Stomach (tissue), 19 donors: ENCODE measurements at places on chromosomes 4 and X. TPM values are rescaled to one million over a fixed set of nuclear protein-coding genes. Genes with fewer than 3 reads are reported as not detected.

GRCh38 chrX:66255359-66255967, 91.4 kb downstream of the HEPH start:
- no peaks in the 10 kb centered on the region for H3K4me1 ChIP-seq
- no peak for DNase-seq
- no peak overlapping the region for H3K4me3 ChIP-seq
- H3K27me3 ChIP-seq, result no peaks in the 10 kb centered on the region

GRCh38 chr4:128707864-128708263, 101.6 kb upstream of the JADE1 start:
- peak; percentile 61 for DNase-seq
- H3K27ac ChIP-seq, result no peak overlapping the region
- H3K4me3 ChIP-seq, result no peak overlapping the region
- H3K36me3 ChIP-seq, result no peaks in the 10 kb centered on the region

DNA sequence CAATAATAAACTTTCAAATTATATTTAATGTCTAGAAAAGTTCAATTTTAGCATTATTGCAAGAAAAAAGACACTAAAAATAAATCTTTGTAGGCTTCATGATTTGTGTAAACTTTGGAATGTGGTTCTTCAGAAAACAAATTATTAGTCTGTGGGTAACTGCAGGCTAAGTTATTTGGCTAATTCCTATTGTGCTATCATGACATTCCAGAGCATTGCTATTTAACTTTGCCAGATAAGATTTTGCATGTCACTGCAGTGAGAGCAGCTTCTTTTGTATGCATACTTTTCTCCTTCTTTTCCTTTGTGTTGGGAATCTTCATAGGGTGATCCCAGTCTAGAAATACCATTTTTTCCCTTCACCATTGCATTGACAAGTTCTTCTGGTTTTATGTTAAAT, 130.0 kb downstream of the AWAT2 start:
- DNase-seq, result no peak
- H3K36me3 ChIP-seq, result no peaks in the 10 kb centered on the region
- no peak overlapping the region for H3K4me3 ChIP-seq
- H3K27ac ChIP-seq, result no peak overlapping the region
- no peaks in the 10 kb centered on the region for H3K4me1 ChIP-seq

GRCh38 chrX:153703036-153703370, 15.3 kb downstream of the SLC6A8 start:
- no peak overlapping the region for H3K4me3 ChIP-seq
- peaks cover 6% of the 10 kb centered on the region for H3K4me1 ChIP-seq
- DNase-seq, result peak; percentile 86
- H3K27me3 ChIP-seq, result no peaks in the 10 kb centered on the region
- H3K36me3 ChIP-seq, result peaks cover 58% of the 10 kb centered on the region

GRCh38 chr4:169861593-169861992, 103.8 kb upstream of the HPF1 start:
- H3K36me3 ChIP-seq, result no peaks in the 10 kb centered on the region
- H3K4me1 ChIP-seq, result no peaks in the 10 kb centered on the region
- H3K27me3 ChIP-seq, result no peaks in the 10 kb centered on the region
- DNase-seq, result no peak

DNA sequence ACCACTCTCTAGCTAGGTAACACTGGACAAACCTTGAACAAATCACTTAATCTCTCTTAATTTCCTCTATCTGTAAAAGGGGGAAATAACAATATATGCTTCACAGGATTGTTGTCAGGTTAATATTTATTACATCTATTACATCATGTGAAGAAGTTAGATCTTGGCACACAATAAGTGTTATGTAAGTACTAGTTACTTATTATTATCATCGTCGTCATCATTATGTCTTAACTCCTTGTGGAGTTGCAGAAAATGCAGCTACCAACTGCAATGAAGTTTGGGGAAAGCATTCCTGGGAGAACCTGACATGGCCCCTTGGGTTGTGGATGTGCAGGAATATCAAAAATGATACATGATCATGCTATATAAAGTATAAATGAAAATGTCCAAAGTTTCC, 4.8 kb upstream of the JCHAIN start:
- H3K4me3 ChIP-seq, result no peak overlapping the region
- DNase-seq, result no peak
- H3K36me3 ChIP-seq, result no peaks in the 10 kb centered on the region

GRCh38 chr4:3791910-3792542, 25.8 kb downstream of the ADRA2C start:
- peaks cover 39% of the 10 kb centered on the region for H3K27me3 ChIP-seq
- no peaks in the 10 kb centered on the region for H3K4me1 ChIP-seq
- no peak overlapping the region for H3K27ac ChIP-seq
- H3K4me3 ChIP-seq, result no peak overlapping the region
- peak; percentile 50 for DNase-seq

DNA sequence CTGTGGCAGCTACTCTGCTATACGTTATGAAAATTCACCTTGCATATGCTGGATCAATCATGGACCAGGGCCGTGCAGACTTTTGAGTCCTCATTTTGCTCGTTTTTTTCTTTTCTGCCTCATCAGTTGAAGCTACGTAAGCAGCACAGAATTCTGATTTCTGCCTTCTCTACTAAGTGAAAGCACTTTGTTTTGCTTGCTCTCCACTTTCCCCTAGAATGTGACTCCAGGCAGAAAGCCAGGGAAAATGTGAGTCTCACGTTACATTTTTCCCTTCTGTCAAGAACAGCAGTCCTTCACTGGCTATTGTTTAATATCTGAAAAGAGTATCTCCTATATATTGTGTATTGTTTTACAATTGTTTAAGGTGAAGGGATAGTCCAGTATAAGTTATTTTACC, 1840.1 kb downstream of the PCDH7 start:
- H3K27me3 ChIP-seq, result no peaks in the 10 kb centered on the region
- H3K36me3 ChIP-seq, result no peaks in the 10 kb centered on the region
- peak; percentile 74 for DNase-seq
- no peak overlapping the region for H3K4me3 ChIP-seq
- no peak overlapping the region for H3K27ac ChIP-seq

DNA sequence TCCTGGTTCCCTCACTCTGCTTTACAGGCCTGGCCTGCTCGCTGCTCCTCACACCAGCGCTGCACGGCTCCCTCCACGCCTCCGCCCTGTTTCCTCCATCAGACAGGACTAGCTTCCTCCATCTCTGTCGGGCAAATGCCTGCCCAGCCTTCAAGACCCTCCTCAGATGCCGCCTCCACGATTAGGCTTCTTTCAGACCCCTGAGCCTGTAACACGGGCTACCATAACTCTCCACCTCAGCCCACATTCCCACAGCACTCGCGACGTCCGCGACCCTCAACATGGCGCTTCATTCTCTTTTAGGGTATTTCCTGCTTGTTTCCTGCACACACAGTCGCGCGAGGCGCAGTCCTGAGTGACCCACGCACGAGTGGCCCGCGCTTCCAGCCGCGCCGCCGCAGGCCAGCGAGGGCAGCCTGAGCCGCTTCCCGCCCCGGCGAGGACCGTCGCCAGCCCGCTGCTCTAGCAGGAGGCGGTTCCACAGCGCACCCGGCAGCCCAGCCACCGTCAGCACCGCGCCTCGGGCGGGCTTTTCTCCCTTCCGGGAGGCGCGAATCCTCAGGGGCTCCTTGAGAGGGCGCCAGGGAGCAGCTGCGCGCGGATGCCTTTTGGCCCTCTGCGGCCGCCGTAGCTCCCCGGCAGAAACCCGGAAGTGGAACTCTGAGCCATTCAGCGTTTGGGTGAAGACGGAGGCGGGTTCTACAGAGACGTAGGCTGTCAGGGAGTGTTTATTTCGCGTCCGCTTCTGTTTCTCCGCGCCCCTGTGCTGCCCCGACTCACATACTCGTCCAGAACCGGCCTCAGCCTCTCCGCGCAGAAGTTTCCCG, at the start of gene FRG1:
Gene FRG1, plus strand, starts transcription at position 695 of the 827 bp plus-strand sequence. CDS start 138 bp downstream, outside the sequence.
- DNase-seq, result peak; percentile 97
- H3K4me3 ChIP-seq, result peak within 1 kb of the TSS; percentile 75
- no peaks in the 10 kb centered on the region for H3K27me3 ChIP-seq
- peak within 1 kb of the TSS; percentile 92 for H3K27ac ChIP-seq
- peaks cover 15% of the 10 kb centered on the region for H3K36me3 ChIP-seq
- H3K4me1 ChIP-seq, result peaks cover 35% of the 10 kb centered on the region

FRMPD3 gene
- total RNA-seq, result not detected

COX7B gene
- total RNA-seq, result 371 TPM

XAGE1B gene
- total RNA-seq, result not detected

RAB40AL gene
- total RNA-seq, result not detected

PLP2 gene
- total RNA-seq, result 26.9 TPM
